ENCODE measurements at places on chromosomes 13 and 19.

GRCh38 chr13:102933122-102933521 lies 87.3 kb downstream of the ERCC5 start:
- DNase-seq, result no peak

- DNase-seq, result no peak
Observed at GRCh38 chr13:34617473-34618083, 324.5 kb upstream of the NBEA start.

GRCh38 chr13:36866232-36866631 lies 47.2 kb downstream of the RFXAP start:
- no peak for DNase-seq

GRCh38 chr19:8146877-8147581 lies 2.4 kb downstream of the FBN3 start:
- no peak for DNase-seq

DNA sequence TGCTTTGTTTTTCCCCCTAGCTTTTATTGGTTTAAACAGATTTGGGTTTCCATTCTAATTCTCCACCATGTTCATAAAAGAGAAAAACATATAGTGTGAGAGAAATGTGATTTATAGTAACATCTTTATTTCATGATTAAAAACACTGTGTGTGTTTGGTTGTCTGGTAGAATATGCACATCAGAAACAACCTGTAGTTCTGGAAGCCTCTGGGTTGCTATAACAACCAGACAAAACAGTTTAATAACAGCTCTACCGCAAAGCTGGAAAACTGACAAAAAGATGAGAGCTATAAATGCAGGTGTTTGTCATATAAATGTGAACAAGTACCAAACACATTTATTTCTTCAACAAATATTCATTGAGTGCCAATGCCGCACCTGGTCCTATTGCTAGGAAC lies 9.8 kb downstream of the KBTBD6 start:
- DNase-seq, result no peak

DNA sequence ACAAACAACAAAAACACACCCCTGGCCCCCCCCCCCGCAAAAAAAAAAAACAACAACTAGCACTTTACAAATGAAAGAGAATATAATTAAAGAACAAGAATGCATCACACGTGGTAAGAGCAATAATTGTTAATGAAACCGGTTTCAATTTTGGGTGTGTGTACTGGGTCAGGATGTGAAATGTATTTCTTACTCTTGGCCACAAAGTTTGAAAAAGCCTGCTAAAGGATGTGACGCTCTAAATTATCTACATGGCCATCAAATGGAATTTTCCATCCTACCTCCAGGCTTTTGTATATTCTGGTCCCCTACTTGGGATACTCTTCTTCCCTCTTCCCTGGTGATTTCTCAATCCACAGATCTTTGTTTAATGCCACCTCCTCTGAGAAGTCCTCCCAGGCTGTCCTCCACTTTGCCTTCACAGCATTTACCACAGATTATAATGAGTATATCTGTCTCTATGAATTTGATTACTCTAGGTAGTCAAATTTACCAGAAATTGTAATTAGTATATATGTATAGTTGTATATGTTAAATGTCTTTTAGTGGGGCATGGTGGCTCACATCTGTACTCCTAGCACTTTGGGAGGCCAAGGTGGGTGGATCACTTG lies 2.1 kb downstream of the SARS2 start:
- DNase-seq, result no peak

DNA sequence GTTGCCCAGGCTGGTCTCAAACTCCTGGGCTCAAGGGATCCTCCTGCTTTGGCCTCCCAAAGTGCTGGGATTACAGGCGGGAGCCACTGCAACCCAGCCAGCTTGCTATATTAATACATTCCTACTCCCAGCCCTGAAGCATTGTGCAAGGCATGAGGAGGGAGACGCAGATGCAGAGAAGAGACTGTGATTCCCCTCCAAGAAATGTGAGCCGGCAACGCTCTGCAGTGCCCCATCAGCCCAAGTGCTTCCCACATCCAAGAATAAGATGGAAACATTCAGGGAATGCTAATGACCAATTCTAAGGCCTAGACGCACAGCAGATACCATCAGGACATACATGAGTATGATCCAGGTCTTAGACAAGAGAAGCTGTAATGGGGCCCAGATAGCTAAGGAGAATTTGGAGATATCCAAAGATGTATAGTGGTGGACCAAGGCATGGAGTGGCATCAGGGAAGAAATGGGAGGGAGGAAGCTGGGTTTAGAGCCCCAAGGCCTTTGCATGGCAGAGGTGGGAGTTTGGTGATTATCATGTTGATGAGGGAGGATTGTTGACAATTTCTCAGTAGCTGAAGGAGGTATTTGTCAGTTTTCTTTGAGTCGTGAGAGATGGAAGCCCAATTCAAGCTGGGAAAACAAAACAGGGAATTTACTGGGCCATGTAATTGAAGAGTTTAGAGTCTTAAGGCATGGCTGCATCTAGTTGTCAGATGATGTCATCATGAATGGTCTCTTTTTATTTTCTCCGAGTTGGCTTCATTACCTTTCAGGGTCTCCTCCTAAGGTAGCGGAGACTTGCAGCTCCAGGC lies 2.9 kb downstream of the PPM1N start:
- no peak for DNase-seq

DNA sequence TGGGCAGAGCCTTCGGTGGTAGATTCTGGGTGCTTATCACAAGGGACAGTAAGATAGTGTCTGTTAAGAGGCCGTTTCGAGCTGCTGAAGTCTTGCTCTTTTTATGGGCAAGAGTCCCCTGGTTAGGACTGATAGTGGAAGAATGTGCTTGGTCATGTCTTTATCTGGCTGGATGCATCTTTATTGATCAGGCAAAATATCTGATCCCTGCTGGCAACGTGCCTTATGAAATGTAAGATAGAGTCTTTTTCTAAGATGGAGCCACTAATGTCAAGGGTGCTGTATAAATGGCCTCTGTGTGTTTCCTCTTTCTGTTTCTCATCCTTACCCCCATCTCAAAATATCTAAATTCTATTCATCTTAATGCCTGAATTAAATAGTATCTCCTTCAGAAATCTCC lies 53.3 kb downstream of the MYO16 start:
- no peak for DNase-seq

DNA sequence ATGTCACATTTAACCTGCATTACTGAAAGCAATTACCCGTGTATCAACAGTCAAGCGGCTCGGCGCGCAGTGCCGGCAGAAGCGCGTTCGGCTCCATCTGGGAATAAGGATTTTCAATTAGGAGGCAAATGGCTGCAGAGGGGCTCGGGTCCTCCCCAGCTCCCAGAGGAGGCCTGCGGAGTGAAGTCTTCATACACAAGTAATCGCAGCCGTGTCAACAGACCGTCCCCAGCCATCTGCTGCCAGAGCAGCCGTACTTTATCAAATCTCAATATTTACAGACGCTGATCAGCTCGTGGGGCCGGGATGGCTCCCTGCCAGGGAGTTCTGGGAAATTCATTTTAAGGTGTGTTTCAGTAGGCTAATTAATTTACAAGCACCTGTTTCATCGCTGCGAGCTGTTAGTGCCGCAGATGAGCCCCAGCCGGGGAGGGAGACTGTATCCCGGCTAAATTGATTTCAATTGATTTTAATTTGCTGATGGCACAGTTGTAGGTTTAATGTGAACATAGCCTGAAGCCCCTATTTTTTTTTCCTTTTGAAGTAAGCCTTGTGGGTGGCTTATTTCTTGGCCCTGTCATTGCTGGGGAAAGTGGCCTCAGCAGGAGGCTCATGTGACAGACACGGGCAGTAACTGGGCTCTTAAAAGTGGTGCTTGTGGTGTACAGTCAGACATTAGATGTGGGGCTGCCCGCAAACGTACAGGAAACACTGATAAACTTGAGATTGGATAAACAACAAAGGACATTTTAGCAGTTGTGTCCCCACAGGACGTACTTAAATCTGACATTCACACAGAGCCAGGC lies 252.7 kb downstream of the TEX29 start:
- no peak for DNase-seq

- DNase-seq, result no peak
Observed at GRCh38 chr13:30429721-30430694, 7.7 kb downstream of the UBE2L5 start.

GRCh38 chr13:76720821-76721220 lies 165.4 kb downstream of the KCTD12 start:
- DNase-seq, result no peak

- DNase-seq, result no peak
Observed at GRCh38 chr13:34428911-34429310, 513.2 kb upstream of the NBEA start.

DNA sequence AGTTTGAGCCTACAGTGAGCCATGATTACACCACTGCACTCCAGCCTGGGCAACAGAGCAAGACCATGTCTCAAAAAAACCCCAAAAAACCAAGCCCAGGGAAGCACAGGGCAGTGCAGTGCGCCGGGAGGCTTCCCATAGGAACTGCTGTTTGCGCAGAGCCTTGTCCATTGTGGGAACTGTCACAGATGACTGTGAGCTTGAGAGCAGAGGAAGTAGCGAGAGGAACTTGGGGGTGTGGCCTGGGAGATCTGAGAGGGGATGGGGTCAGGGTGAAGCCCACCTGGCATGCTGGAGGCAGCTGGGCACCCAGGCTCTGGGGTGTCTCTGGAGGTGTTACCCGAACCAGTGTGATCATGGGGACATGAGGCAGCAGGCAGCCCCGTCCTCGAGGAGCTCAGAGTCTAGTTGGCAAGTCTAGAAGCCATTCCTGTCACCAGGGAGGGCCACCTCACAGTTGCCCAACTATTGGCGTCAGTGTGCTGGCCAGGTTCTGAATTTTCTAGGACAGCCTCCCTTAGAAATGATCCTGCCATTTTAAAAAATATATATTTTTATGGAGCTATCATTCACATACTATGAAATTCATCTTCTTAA lies 10.4 kb downstream of the KDM4B start:
- DNase-seq, result no peak

All from DND-41 (cell line).